ENCODE measurements at places on chromosomes 4 and X.

DNA sequence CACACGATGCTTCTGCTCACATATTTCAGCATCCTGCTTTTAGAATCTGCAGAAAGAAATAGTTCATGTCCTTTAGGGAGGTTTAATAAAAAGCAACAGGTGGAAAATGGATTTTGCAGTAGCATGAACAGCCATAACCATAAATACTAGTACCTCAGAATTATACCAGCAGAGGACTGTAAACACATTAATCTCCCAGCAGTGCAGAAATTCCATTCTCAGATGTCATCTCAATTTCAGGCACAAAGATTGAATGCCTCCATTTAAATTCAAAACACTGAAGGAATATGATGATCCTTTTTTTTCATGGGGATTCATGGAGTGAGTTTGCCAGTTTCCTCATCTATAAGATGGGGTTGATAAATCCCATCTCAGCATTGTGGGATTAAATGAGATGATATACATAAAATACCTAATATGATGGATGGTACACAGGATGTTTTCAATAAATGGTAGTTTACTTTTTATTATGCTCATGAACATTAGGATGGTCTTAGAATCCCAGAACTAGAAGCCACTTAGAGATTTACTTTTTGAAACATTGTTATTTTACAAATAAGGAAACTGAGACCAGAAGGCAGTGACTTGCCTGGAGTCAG, 566 bp upstream of the LIMCH1 start:
- H3K27me3 ChIP-seq: no peaks in the 10 kb centered on the region
- H3K4me1 ChIP-seq: no peaks in the 10 kb centered on the region

DNA sequence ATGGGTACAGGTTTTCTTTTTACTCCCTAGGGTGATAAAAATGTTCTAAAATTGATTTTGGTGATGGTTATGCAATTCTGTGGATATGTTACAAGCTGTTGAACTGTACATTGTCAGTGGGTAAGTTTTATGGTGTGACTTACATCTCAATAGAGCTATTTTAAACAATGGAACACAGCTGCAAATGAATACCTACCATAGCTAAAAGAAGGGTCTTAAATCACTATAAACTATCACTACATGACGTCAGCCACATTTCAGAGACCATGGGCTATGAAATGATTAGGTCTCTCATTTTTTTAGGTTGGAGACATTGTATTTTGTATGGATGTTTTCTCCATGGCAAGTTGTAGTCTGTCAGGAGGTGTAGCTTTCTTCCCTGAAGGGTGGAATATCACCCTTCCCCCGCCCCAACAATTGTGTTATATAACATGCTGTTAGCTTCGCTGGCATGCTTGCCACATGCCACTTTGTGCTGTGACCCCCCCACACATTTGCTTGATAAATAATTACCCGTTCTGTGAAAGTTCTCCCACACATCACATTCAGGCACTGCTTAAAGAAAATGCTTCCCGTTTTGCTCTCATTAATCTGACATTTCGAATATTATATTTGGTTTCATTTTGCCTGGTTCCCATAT, 159.7 kb downstream of the ARHGAP10 start:
- no peak for DNase-seq
- no peak overlapping the region for H3K27ac ChIP-seq
- no peak overlapping the region for H3K4me3 ChIP-seq
- peaks cover 2% of the 10 kb centered on the region for H3K36me3 ChIP-seq
- no peaks in the 10 kb centered on the region for H3K4me1 ChIP-seq

DNA sequence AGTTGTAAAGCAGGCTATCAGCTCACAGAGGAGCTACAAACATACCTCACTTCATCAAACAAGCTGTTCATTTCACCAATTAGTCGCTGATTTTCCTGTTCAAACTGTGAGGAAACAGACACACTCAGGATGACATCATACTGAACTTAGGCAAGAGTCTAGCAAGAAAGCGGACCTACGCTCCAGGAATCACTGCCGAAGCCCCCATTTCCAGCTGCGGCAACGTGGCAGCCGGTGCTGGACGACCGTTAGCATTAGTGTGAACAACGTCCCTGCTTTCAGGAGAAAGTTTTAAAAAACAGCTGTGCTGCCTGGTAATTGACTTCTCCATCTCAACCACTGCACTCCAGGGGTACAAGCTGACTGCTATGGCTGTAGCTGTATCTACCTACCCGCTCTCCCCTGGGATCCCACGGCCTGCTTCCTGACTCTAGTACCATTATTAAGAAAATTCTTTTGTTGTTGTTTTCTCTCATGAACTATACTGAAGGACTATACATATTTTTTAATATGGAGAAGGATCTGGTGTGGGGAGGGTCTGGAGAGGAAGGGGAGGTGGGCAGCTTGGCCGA, 38.3 kb downstream of the NSG1 start:
- H3K4me3 ChIP-seq: no peak overlapping the region
- H3K36me3 ChIP-seq: peaks cover 28% of the 10 kb centered on the region
- no peak for DNase-seq
- H3K4me1 ChIP-seq: no peaks in the 10 kb centered on the region
- H3K27ac ChIP-seq: peak overlapping the region; percentile 35
- no peaks in the 10 kb centered on the region for H3K27me3 ChIP-seq

- no peak overlapping the region for H3K27ac ChIP-seq
- peaks cover 13% of the 10 kb centered on the region for H3K4me1 ChIP-seq
- H3K27me3 ChIP-seq: no peaks in the 10 kb centered on the region
- DNase-seq: no peak
Measured at GRCh38 chr4:55439023-55439422, 43.3 kb downstream of the TMEM165 start.

DNA sequence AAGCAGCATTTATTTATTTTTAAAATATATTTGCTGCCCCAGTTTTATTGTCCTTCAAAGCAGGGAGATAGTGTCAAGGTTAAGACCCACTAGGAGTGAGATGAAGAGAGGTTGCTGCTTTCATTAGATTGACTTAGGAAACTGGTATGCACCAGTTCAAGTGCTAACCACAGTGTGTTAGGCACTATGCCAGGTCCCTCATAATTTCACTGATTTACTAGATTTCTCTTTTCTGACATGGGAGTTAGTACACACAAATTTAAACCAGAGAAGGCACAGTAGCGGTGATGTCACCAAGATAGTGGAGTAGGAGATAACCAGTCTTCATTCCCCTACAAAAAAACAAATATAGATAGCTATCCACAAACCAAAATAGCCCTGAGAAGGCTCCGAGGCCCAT, 14.3 kb downstream of the RRAGB start:
- no peak overlapping the region for H3K27ac ChIP-seq
- no peaks in the 10 kb centered on the region for H3K27me3 ChIP-seq
- H3K4me3 ChIP-seq: no peak overlapping the region

GRCh38 chr4:77996076-77996475, 61.0 kb upstream of the FRAS1 start:
- H3K4me3 ChIP-seq: no peak overlapping the region
- no peaks in the 10 kb centered on the region for H3K4me1 ChIP-seq
- peaks cover 41% of the 10 kb centered on the region for H3K27me3 ChIP-seq
- no peak for DNase-seq
- H3K27ac ChIP-seq: no peak overlapping the region
- no peaks in the 10 kb centered on the region for H3K36me3 ChIP-seq

- H3K27ac ChIP-seq: no peak overlapping the region
- no peaks in the 10 kb centered on the region for H3K36me3 ChIP-seq
- H3K4me3 ChIP-seq: no peak overlapping the region
- DNase-seq: no peak
- no peaks in the 10 kb centered on the region for H3K4me1 ChIP-seq
Measured at GRCh38 chr4:158016511-158016910, 156.3 kb downstream of the GASK1B start.

DNA sequence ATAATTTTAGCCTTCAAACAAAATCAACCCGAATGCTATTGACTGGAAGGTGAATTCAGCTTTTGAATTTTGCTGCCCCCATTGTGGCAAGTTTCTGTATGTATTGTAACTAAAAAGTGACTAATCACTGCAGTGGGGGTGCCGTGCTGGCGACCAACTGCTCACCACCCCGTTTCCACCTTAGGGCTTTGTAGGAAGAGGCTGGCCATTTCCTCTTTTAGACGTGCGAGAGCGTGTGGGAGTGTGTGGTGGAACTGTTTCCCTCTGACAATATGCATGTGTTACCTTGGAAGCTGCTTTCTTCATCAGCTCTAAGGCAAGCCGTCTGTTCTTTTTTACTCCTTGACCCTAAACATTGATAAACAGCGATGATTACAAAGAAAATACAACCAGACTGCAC, 78.8 kb downstream of the SEL1L3 start:
- no peak overlapping the region for H3K27ac ChIP-seq
- peaks cover 39% of the 10 kb centered on the region for H3K36me3 ChIP-seq
- no peak for DNase-seq
- no peaks in the 10 kb centered on the region for H3K27me3 ChIP-seq
- H3K4me1 ChIP-seq: no peaks in the 10 kb centered on the region
- H3K4me3 ChIP-seq: no peak overlapping the region

DNA sequence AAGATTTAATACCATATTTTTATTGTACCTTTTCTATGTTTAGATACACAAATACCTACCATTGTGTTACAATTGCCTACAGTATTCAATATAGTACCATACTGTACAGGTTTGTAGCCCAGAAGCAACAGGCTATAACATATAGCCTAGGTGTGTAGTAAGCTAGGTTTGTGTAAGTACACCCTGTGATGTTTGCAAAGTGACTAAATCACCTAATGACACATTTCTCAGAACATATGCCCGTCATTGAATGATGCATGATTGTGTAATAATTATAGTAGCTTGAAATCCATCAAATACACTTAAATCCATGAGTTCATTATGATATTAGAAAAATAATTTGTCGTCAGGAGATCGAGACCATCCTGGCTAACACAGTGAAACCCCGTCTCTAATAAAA, 30.8 kb downstream of the GAB3 start:
- H3K4me1 ChIP-seq: peaks cover 72% of the 10 kb centered on the region
- H3K36me3 ChIP-seq: peaks cover 9% of the 10 kb centered on the region
- H3K4me3 ChIP-seq: no peak overlapping the region
- no peak overlapping the region for H3K27ac ChIP-seq

DNA sequence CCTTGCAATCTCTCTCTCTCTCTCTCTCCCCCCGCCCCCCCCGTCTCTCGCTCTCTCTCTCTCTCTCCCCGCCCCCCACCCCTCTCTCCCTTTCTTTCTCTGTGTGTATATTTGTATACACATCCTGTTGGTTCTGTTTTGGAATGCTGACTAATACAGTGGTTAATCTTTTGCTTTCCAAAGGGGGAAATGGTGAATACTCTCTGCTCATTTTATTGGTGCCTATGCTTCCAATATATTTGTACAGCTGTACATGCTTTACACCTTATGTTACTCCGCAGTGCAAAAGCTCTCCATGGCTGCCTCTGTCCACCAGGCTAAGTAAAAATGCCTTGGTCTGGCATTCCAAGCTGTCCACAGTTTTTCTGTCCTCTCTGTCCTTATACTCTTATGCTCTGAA, 158.8 kb downstream of the RBMX2 start:
- no peak overlapping the region for H3K4me3 ChIP-seq
- peaks cover 15% of the 10 kb centered on the region for H3K27me3 ChIP-seq
- H3K27ac ChIP-seq: no peak overlapping the region
- no peaks in the 10 kb centered on the region for H3K36me3 ChIP-seq
- DNase-seq: no peak

DNA sequence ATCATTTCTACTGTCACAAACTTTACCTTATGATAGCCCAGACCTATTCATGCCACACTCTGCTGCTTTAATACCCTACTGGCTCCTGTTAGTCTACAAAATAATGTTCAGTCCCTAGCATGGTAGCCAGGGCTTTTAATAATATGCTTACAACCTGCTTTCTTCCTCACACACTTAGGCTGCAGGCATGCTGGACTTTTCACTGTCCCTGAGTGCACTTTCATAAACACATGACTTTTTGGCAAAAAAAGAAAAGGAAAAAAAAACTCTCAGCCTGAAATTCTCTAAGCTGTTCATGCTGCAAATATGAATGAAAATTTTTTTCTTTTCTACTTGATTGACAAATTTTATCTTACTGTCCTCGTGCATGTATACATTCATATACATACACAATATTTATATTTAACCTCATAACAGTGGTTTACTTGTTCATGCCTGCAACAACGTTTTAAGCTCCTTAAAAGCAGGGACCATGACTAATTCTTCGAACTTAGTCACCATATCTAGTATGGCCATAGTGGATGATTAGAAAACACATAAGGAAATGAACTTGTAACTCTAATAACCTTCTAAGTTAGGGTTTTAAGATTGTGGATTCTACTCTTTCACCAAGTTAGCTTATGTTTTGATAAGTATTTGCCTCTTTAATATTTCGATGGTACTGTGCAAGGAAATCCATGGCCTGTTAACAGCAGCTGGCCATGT, 229.5 kb downstream of the SPCS3 start:
- H3K36me3 ChIP-seq: no peaks in the 10 kb centered on the region
- DNase-seq: no peak
- H3K27me3 ChIP-seq: no peaks in the 10 kb centered on the region
- no peak overlapping the region for H3K4me3 ChIP-seq
- H3K27ac ChIP-seq: no peak overlapping the region

DNA sequence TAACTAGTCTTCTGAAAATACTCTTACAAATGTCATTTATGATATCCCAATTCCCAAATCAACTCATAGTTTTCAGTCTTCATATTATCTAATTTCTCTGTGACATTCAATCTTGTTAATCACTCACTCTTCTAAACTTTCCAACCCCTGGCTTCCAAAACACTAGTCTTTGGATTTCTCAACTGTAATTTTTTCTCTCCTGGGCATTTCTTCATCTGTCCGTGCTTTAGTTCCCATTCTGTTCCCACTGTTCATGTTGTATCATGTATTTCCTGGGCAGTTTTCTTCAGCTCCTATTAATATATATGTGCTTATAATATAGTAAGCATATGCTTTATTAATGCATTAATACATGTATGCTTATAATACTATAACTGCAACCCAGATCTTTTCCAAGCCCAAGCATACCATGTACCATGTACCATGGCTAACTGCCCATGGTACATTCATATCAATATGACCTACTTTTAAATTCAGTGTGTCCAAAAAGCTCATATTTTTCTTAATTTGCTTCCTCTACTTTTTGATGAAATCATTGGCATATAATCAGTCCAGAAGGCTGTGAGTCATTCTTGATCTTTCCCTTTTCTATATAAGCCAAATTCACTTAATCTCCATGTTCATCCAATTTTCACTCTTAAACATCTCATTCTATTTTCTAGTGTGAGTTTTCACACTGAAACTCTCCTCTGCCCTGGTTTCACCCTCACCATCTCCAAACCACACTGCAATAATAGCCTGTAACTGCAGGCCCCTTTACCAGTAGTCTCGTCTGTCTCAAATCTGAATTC, 21.3 kb upstream of the GK2 start:
- no peak overlapping the region for H3K4me3 ChIP-seq
- no peaks in the 10 kb centered on the region for H3K27me3 ChIP-seq

GRCh38 chr4:69322055-69322454, 41.8 kb downstream of the UGT2B28 start:
- H3K36me3 ChIP-seq: no peaks in the 10 kb centered on the region
- DNase-seq: no peak
- H3K4me1 ChIP-seq: no peaks in the 10 kb centered on the region
- H3K27ac ChIP-seq: no peak overlapping the region

GRCh38 chrX:108642273-108642628, 94.1 kb downstream of the IRS4 start:
- DNase-seq: no peak
- no peaks in the 10 kb centered on the region for H3K4me1 ChIP-seq
- H3K4me3 ChIP-seq: no peak overlapping the region
- H3K36me3 ChIP-seq: no peaks in the 10 kb centered on the region
- no peak overlapping the region for H3K27ac ChIP-seq
- H3K27me3 ChIP-seq: no peaks in the 10 kb centered on the region
